ENCODE measurements at places on chromosomes 3 and 15.

- no peak for DNase-seq
These were observed 72.8 kb upstream of the ACAD9 start for GRCh38 chr3:128806588-128806987.

DNA sequence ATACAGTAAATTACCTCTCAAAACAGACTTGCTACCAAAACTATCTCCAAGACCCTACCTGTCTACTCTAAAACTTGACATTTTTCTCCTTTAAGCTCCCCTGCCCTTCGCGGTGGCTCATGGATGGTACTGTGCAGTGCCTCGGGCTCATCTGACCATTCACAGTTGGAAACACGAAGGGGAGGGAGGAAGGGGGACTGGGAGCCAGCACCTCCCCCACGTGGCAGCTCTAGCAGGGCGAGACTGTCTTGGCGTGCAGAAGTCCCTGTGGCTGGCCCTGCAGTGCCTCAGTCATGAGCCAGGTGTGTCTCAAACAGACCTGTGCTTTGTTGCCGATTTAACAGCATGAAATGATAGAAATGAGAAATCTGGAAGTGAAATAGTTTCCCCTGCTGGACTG lies 372.0 kb downstream of the GABRG3 start:
- DNase-seq = no peak

DNA sequence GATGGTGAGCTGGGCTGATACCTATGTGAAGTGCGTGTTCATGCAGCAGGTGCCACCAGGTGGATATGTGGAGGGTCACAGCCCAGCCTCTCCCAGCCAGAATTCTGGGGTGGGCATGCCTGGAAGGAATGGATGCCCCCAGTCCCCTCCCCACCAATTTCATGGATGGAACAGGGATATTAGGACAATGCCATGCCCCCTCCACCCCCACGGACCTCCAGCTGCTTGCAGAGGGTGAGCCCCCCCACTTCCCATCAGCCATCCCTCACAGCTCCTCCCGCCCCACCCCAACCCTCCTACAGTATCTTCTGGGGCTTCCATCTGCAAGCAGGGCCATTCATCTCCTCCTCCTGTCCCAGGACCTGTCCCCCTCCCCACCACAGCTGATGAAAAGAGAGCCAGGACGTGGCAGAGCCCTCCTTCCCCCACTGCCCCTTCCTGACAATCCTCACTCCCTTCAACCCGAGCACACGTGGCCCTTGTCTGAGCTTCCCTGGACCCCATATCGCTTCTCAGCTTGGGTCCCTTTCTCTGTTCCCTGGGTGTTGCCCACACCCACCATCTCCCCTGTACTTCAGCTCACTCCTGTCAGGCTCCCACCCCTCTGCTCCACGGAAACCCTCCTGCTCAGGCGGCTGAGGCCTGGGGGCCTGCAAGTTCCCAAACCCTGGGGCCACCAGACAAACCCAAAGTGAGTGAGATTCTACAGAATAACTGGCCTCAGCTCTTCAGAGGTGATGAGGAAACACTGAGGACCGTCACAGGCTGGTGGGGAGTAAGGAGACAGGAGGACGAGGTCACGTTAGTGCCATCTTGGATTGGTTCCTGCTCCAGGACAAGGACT lies 2.8 kb upstream of the SEMA3G start:
- no peak for DNase-seq

DNA sequence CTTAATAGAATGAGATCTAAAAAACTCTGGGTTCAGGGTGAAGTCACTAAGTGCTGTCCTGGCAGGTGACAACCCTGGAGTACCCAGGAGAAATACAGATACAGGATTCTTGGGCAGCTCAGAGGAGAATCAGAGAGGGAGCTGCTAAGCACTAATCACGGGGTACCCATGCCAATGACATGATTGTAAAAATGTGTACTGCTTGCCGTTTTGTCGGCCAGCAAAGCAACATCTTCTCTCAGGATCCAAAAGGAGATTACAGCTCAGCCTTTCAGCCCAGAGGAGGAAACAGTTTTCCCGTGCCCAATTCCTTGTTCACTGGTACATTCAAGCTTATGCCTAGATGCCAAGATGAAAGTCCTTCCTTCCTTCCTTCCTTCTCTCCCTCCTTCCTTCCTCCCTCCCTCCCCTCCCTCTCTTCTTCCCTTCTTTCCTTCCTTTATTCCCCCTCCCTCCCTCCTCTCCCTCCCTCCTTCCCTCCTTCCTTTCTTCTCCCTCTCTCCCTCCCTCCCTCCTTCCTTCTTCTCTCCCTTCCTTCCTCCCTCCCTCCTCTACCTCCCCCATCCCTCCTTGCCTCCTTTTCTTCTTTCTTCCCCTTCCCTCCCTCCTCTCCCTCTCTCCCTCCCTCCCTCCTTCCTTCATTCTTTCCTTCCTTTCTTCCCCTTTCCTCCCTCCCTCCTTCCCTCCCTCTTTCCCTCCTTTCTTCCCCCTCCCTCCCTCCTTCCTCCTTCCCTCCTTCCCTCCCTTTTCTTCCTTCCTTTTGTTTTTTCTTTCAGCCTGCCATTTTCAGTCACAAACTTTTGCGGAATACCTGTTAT lies 4.1 kb upstream of the MINAR1 start:
- no peak for DNase-seq

- no peak for DNase-seq
These were observed 43.6 kb upstream of the PLXNA1 start for GRCh38 chr3:126939338-126939718.

- DNase-seq = no peak
These were observed 1.6 kb upstream of the NTRK3 start for GRCh38 chr15:88258093-88258641.

DNA sequence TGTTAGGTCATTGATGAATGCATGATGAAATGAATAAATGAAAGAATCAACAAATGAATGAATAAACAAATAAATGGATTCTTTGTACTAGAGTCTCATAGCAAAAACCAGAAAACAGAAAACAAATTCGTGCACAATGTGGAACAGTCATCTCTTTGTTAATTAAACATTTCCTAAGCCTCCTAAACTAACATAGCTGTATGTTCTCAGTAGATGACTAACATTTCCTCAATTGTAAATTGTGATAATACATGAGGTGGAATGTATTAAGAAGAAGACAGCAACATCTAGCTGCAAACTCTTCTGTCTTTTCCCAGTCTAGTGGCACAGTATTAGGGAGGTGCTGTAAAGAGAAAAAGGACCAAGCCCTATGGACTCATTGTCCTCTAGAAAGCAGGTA lies 1021.0 kb downstream of the MCTP2 start:
- DNase-seq = no peak

- DNase-seq = no peak
These were observed 8.2 kb upstream of the ANKRD63 start for GRCh38 chr15:40290918-40291574.

- peak; percentile 55 for DNase-seq
These were observed 32.8 kb downstream of the AKAP13 start for GRCh38 chr15:85412956-85413854.
